ENCODE measurements at places on chromosomes 3 and 15.

- peak; percentile 51 for DNase-seq
Observed at GRCh38 chr15:96340598-96341512, 10.4 kb downstream of the NR2F2 start.

GRCh38 chr3:52432691-52433141 lies 12.2 kb downstream of the SEMA3G start:
- no peak for DNase-seq

- DNase-seq = no peak
Observed at GRCh38 chr3:177931346-177931745, 604.9 kb upstream of the KCNMB2 start.

DNA sequence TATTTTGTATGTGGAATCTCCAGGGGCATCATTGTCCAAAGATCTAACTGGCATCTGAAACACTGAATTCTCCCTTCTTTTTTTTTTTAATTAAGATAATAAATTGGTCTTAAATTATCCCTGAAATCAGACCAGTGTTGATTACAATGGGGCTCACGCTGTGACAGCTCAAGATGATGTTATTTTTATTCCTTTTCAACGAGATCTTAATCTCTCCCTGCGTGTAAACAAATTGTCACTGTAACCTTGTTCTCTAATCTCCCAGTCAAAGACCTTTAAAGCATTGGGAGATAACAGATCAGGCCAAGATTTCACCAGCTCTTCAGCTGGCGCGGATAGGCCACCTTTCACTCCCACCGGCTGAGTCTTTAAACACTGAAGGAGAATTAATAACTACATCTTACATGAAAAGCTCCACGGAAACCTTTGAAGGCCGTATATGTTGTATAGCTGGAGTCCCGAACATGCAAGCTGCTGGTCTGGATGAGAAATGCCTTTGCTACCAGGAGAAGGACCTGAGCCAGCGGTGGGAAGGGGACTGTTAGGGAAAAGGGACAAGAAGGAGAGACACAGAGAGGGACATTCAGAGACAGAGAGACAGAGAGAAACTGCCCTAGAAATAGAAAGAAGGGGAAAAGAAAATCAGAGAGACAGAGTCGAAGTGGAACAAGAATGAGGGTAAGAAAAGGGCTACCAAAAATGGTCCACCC lies 418.8 kb upstream of the NR2F2 start:
- DNase-seq = no peak

DNA sequence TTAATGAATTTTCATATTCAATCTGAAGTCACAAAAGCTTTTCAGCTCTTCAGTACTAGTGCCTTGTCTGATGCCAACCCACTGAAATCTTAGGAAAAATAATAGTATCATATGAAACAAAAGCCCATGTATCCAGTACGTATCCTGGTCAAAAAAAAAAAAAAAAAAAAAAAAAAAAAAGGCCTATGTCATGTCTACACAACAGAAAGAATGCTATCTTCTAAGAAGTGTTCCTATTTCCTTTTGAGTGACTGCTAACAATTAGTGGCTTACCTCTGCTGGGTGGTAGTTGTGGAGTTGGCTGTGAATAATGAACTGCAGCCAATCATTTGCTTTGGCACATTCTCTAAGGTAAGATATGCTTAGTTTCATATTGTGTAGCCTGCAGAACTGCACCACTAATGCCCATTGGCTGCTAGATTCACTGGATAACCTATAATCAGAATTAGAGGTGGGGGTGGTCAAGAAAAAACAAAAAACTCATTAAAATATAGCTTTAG lies 59.6 kb downstream of the EIF3J start:
- DNase-seq = no peak

- DNase-seq = no peak
Observed at GRCh38 chr3:8154617-8155016, 347.0 kb upstream of the LMCD1 start.

GRCh38 chr3:65597226-65597951 lies 441.3 kb downstream of the MAGI1 start:
- peak; percentile 73 for DNase-seq

- no peak for DNase-seq
Observed at GRCh38 chr3:46479021-46479420, 14.3 kb upstream of the LTF start.

DNA sequence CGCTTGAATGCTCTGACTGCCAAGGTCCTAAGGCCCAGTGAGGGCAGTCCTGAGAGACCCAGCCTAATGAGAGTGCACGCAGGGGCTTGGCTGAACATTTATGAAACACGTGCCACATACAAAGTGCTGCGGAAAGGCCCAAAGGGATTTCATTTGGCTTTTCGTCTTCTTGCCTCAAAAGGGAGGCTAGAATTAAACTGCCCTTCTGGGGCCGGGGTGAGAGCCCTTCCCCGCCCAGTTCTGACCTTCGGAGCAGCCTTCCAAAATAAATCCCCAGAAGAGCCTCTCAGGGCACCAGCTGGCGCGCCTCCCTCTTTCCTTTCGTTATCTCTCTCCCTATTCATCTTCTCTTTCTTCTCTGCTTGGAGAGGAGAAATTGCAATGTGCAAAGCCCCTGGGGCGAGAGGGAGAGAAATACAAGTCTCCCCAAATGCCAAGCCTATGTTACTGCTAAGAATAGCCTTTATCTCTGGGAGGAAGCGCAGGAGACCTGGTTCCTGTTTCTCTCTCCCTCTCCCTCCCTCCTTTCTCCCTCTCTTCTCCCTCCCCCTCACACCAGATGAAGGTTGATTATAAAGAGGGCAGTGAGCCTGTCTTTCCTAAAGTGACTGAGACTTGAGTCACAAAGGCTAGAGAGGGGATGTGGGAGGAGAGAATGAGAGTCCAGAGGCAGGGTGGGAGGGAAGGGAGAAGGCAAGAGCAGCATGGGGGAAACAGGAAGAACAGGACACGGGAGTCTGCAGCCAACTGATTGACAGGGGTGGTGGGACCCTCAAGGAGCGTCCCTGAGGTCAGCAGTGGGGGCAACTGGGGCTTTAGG lies 36.7 kb upstream of the NDUFB4 start:
- no peak for DNase-seq

All from NCI-H526 treated with DMSO at 0.1 percent for 48 hours (cell line).